ENCODE measurements at places on chromosomes 11 and 22. TPM values are rescaled to one million over a fixed set of nuclear protein-coding genes. Genes with fewer than 3 reads are reported as not detected.
A peak's percentile ranks its signal among the peaks of the same experiment; 100 is the strongest.

DNA sequence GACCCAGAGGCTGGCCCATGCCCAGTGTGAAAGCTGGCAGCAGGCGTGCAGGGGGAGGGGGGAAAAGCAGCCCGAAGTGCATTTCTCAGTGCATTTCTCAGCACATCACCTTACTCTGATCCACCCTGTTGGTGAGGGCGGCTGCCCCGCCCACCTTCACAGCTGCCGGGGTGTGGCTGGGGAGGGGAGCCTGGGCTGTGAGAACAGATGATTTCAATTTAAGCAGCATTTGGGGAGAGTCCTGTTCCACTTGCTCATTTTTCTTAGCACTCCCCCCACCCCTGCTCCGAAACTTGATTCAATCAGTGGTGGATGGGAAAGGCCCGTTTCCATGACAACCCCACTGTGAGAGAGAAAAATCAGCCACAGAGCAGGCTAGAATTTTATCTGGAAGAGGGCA is 84.8 kb downstream of the SNX19 start:
- peak overlapping the region; percentile 1 for H3K27ac ChIP-seq
- no peak for DNase-seq
- no peak overlapping the region for H3K4me3 ChIP-seq
- H3K27me3 ChIP-seq: no peaks in the 10 kb centered on the region

DNA sequence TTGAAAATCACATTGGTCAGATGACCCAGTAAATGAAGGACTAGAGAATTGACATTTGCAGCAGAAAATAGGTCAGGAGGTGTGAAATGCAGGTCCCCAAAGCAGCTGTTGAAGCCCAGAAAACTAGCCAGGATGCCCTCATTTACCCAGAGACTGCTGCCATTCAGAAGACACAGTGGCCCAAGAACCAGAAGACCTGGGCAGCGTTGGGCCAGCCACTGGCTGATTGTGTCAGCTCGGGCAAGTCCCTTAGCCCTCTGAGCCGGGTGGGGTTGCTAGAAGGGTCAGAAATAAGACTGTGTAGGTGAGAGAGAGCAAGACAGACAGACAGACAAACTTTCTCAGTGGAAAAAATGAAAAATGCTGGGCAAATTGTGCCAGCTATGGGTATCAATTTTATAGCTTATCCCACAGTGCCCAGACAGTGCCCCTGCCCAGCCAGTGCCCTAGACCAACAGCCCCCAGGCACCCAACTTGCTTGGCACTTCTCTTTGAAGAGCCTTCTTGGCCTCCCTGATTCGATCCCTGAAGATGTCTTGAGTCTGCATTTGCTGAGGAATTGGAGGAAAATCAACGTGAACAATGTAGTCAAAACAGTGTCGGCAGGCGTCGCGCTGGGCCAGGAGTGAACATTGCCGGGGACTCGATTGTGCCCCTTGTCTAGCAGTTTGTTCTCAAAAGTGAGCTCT is 198.3 kb downstream of the MN1 start:
- H3K27ac ChIP-seq: no peak overlapping the region
- H3K36me3 ChIP-seq: no peaks in the 10 kb centered on the region
- no peaks in the 10 kb centered on the region for H3K27me3 ChIP-seq
- no peaks in the 10 kb centered on the region for H3K4me1 ChIP-seq
- no peak overlapping the region for H3K4me3 ChIP-seq

The GUCY1A2 gene
- 7.4 TPM for total RNA-seq

The SAA4 gene
- total RNA-seq: 1.7 TPM

GRCh38 chr11:76623171-76623883 is 47.2 kb downstream of the LRRC32 start:
- no peak overlapping the region for H3K27ac ChIP-seq
- H3K36me3 ChIP-seq: no peaks in the 10 kb centered on the region
- no peak for DNase-seq

The C1QTNF4 gene
- 3.4 TPM for total RNA-seq

DNA sequence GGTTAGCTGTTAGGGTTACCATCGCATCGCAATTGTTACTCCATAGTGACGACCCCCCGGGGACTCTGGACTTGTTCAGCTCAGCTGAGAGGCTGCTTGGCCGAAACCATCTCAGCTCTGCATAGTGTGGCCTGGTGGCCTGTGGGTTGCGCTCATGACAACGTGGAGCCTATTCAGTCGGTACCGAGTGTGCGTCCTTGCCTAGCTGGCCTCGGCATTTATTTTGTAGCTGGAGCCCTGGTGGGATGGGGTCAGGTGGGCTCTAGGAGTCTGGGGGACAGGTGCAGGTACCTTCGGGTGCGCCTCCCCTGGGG is 13.5 kb downstream of the LRP5 start:
- H3K36me3 ChIP-seq: no peaks in the 10 kb centered on the region
- peaks cover 56% of the 10 kb centered on the region for H3K4me1 ChIP-seq
- no peak overlapping the region for H3K4me3 ChIP-seq
- DNase-seq: no peak

DNA sequence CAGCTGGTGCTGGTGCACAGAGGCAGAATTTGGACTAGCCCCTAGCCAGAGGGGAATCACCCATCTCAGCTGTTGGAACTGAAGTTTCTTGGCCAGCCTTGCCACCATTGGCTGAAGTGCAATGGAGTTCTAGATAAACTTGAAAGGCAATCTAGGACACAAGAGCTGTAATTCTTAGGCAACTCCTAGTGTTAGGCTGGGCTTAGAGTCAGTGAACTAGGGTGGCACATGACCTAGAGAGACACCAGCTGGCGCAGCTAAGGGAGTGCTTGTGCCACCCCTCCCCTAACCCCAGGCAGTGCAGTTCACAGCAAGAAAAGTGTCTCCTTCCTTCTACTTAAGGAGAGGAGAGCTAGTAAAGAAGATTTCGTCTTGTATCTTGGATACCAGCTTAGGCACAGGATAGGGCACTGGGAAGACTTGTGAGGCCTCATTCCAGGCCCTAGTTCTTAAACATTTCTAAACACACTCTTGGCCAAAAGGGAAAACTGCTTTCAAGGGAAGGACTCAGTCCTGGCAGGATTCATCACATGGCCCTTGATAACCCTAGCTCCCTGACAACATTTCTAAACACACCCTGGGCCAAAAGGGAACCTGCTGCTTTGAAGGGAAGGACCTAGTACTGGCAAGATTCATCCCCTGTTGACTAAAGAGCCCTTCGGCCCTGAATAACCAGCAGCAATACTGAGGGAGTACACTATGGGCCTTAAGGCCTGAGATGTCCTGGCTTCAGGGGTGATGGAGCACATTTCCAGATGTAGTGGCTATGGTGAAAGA is 53.4 kb downstream of the XRRA1 start:
- no peaks in the 10 kb centered on the region for H3K4me1 ChIP-seq
- no peak overlapping the region for H3K27ac ChIP-seq
- no peaks in the 10 kb centered on the region for H3K36me3 ChIP-seq
- no peak for DNase-seq

The ELF5 gene
- total RNA-seq: not detected

- DNase-seq: no peak
- no peaks in the 10 kb centered on the region for H3K27me3 ChIP-seq
- no peak overlapping the region for H3K4me3 ChIP-seq
- no peaks in the 10 kb centered on the region for H3K36me3 ChIP-seq
Measured at GRCh38 chr11:48036466-48036865, 56.1 kb downstream of the PTPRJ start.

DNA sequence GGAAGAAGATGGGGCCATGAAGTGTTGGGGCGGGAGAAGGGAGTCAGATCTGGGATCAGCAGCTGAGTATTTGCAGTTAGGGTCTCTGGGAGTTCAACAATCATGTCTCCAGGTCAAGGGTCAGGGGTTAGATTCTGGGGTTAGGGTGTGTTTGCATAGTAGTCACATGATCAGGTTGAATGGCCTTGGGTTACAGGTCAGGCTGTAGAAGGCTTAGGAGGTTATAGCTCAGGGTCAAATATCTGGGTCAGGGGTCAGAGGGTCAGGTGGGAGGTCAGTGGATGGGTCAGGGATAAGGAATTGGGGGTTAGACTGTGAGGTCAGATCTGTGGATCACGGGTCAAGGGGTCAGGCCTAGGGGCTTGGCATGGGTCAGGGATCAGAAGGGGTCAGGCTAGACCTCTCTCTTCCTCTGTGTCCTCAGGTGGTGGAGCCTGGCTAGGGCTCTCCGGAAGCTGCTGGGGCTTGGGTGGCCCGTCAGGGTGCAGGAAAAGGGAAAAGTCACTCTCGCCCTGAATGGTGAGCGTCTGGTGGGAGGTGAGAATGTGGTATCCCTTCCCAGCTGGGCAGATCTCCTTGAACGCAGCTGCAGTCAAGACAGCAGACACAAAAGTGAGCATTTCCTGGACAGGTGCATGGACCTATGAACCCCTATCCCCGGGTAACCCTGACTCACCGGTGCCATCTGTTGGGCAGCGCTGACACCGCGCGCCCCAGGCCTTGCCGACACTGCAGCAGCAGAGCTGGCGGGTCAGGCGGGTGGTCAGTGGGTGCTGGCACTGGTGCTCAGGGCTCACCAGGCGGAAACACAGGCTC is 6.4 kb downstream of the LTBP3 start:
- H3K36me3 ChIP-seq: no peaks in the 10 kb centered on the region
- no peaks in the 10 kb centered on the region for H3K27me3 ChIP-seq
- DNase-seq: no peak
- peaks cover 43% of the 10 kb centered on the region for H3K4me1 ChIP-seq
